ENCODE measurements at places on chromosomes 7 and 10.

DNA sequence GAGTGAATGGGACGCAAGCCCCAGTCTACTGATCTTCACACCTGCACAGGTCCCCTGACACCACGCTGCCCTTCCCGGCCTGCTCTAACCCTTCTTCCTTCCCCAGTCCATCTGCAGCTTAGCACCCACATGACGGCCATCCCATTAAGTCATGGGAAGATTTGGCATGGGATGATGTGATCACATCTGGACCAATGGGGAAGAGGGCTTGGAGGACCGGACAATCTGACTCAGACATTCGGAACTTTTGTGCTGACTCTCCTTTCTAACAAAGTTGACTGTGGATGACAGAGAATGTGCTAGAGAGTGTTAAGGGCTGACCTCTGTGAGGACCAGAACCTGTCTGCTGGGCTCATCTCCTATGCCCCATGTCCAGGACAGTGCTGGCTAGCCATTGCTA lies 15.6 kb downstream of the CXCL12 start:
- DNase-seq: no peak

- DNase-seq: no peak
Observed at GRCh38 chr10:108561649-108562048, 1361.7 kb downstream of the XPNPEP1 start.

GRCh38 chr10:48406204-48406603 lies 99.7 kb downstream of the MAPK8 start:
- no peak for DNase-seq

DNA sequence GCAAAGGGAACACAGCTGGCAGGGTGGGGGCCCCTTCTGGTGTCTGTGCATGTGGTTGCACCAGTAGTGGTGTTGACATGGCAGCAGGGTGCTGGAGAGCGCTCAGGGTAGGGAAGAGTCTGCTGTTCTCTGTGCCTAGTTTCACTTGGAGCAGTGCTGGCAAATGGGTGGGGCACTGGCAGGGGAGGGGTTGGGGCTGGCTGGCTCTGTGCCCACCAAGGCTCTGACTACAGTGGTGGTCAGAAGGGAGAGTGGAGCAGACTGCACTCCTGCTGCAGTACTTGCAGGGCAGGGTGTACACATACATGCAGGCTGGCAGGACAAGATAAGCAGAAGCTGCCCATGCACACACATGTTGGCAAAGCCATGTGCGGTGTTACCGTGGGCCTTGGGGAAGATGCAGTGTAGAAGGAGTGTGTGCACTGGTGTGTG lies 18.2 kb downstream of the FAM25A start:
- DNase-seq: no peak

- no peak for DNase-seq
Observed at GRCh38 chr10:44980309-44981171, 1.9 kb upstream of the DEPP1 start.
